Right kidney (tissue), 9 donors: ENCODE measurements at places on chromosomes 11 and 22.

DNA sequence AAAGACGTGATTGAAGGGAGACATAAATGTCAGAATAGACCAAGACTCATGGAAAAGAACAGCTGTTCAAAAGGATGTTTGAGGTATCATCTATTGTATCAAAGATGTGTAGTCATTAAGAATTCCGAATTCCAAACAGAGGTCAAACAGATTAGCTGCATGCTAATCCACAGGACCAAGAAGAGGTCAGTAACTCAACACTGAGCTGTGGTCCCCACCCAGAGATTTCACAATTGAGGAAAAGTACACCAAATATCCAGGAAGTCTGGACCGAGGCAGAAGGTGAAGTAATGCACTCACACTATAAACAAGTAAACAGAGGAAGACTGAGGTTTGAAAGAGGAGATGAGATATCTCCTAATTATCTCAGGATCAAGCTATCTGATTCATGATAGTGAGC, 29.6 kb upstream of the OR5P2 start:
- DNase-seq = no peak

DNA sequence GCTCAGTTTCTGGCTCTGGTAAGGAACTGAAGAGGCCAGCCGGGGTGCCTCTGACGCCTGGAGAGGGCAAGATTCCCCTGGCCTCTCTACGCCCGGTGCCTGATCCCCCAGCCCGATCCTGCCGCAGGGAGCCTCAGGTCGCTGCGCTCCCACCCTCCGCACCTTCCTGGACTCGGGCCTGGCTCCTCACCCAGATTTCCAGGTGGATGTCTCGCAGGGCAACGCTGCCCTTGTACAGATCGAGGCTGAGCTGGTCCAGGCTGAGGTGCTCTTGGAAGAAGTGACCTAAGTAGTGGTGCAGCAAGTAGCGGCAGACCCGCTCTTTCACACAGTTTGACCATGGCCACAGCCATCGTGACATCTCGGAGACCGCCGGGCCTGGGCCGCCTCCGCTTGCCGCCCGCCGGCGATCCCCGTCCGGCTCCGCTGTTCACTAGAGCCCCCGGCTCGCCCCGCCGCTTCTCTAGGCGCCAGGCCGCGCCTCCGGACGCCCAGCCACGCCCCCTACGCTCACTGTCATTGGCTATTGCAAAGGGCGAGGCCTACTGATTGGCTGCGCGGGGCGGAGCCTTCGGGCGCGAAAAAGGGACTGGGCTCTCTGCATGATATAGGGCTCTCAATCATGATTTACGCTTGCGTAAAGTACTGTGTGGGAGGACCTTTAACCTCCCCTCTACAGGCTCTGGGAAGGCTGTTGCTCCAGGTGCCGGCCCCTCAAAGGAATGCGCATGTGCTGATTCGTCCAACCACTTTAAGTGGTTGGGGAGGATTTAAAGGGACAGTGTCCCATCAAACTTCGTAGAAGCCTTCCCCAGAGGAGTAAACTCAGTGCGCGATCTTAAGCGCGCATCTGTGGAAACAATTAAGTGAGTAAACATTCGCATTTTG, at the start of gene ATG2A:
Gene ATG2A, minus strand, starts transcription at position 435 of the 888 bp plus-strand sequence. Its CDS starts 74 bp downstream, at position 361.
- peak; percentile 91 for DNase-seq

DNA sequence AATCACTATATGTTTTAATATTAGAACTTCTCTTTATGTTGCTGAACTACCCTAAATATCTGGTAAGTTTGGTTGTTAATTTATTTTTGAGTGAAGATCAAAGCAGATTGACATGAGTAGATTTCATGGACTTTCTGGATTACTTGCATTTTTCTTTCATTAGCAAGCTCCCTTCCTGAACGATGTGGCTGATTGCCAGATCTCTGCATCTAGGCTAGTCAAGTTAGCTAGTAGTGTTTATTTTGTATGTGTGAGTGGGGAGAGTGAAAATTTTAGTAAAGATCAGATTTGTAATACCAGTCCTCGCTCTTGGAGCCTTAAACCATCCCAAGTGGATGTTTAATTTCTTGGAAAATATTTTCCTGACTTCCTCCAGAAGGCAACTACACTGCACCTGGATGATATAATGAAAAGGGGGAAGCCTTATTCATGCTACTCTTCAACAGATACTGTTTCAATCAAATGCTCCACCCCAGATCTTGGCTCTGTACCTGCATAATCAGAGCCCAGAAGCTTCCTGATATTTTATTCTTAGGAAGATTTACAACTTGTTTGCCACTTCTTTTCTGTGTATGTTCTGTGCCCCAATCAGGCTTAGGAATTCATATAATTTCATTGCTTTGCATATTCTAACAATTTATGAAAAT, 143.2 kb upstream of the GRIA4 start:
- no peak for DNase-seq

- no peak for DNase-seq
Measured at GRCh38 chr11:133918608-133919260, 38.0 kb downstream of the IGSF9B start.

GRCh38 chr11:62726915-62727164, 417 bp downstream of the HNRNPUL2 start:
- DNase-seq = no peak

- DNase-seq = no peak
Measured at GRCh38 chr11:109869536-109869935, 223.7 kb upstream of the ZC3H12C start.

DNA sequence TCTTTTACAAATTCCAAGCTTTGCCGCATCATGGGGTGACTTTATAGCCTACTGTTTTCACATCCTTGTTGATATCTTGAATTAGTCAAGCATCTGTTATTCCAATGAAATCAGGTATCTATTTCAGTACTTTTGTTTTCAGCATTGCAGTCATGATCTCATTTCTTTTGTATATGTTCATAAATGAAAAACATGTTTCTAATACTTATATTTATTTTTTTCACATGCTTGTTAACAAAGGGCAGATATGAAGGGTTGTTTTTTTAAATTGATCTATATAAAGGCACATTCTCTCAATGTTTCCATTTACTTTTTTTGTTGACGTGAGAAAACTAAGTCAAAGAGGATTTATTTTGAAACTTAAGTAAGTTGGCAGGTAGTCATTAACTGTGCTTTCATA, 964.8 kb downstream of the JRKL start:
- DNase-seq = no peak

GRCh38 chr11:46952553-46952952, 16.0 kb downstream of the CSTPP1 start:
- no peak for DNase-seq

DNA sequence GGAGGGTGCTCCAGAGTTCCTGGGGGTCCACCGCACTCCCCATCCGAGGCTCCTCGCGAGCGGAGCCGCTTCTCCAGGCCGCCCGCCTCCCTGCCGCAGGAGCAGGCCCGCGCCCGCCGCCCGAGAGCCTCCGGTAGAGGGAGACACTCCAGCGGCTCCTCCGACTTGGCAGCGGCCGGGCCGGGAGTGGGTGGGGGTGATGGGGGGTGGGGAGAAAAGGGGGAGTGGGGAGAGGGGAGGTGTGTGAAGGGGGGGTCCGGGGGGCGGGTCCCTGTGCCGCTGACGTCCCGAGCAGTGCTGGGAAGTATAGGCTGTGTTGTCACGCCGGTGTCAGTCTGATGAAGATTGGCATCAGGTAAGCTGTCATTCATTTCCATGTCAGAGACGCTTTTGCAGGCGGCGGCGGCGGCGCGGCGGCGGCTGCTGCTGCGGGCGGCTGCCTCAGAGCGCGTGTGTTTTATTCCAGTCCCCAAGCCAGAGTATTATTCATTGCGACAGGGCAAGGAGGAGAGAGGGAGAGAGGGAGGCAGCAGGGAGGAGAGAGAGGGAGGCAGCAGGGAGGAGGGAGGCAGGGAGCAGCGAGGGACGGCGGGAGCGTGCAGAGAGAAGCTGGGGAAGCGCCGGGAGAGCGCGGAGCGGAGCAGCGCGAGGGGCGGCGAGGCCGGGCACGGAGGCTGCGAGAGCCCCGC, at the start of gene PKNOX2:
Gene PKNOX2, plus strand, starts transcription at position 330 of the 689 bp plus-strand sequence. CDS start 186,555 bp downstream, outside the sequence.
- DNase-seq = peak; percentile 94

DNA sequence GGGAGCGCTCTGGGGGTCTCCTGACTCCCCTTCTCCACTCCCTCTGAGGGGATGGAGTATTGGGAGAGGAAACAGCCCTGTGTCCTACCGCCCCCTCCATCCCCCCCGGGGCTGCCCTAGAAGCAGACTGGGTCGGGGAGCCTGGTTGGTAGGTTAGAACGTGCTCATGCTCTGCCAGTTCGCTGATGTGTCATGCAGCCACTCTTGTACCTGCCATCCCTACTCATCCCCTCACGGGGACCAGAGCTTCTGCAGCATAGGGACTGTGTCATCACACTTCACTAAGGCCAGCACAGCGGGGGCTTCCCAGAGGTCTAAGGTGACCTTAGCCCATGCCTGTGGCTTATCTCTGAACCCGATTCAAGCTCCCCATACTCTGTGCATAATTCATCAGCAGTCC, 4.7 kb downstream of the KCNJ1 start:
- DNase-seq = no peak

DNA sequence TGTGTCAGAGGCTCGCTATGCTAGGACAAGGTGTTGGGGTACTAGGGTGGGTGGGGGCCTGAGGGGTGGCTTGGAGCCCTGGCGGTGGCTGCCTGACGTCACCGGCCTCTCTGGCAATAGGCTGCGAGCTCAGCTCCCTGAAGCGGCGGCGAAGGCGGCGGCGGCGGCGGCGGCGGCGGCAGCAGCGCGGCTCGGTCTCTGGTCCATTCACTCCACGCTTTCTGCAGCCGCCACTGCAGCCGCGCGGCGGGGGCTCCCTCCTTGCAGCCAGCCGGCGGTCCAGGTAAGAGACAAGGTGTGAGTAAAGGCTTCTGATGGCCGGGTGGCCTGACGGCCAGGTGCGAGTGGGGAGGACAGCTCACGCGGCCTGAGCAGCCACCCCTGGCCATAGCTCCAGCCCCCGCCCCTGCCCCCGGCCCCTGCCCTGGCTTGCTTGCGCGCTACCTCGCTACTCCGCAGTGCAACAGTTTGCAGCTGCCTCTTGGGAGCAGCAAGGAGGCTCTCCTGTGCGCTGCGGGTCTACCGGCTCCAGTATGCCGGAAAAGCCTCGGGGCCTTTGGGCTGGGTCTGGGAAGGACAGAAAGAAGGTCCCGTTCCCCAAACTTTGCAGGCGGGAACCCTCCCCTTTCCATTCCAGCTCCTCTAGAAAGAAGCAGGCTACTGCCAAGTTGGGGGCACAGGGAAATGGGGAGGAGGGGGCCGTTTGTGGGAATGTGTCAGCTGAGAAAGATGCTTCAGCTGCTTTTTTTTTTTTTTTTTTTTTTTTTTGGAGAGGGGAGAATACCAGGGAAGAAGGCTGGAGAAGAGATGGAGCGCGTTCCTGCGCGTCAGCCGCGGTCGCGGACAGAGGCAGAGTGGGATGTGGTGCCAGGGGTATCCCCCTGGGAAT, at the start of gene C11orf87:
Gene C11orf87, plus strand, starts transcription at position 210 of the 889 bp plus-strand sequence. CDS start 1,444 bp downstream, outside the sequence.
- peak; percentile 20 for DNase-seq

- no peak for DNase-seq
Measured at GRCh38 chr11:76624500-76625379, 45.8 kb downstream of the LRRC32 start.

- DNase-seq = no peak
Measured at GRCh38 chr11:2102132-2102882, 36.9 kb downstream of the IGF2 start.

- DNase-seq = no peak
Measured at GRCh38 chr22:36828815-36829214, 12.0 kb upstream of the PVALB start.

GRCh38 chr11:84655712-84656111, 971.4 kb downstream of the DLG2 start:
- no peak for DNase-seq

DNA sequence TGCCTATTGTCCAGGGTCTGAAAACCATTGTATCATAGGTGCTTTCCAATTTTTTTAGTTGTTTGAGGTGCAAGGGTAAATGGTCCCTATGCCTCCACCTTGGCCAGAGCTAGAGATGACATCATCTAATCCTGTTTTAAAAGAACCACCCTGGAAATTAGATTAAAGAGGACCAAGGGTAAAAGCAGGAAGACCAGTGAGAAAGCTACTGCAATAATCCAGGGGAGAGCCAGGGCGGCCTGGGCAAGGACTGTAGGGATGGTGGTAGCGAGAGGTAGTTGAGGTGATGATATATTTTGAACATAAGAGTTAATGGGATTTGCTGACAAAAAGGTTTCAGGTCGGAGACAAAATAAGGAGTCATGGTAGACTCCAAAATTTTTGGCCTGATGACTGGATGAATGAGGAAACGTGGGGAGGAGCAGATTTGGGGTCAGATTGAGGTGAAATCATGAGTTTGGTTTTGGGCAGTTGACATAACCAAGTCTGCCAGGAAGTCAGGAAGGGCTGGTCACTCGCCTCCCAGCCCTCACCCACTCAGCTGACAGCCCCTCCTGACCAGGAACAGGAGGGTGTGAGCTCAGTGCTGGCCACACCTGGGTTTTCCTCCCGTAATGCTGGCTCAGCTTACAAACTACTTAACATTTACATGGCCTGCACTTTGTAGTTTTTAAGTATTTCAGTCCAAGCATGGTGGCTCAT, 23.0 kb downstream of the SCN4B start:
- DNase-seq = no peak

DNA sequence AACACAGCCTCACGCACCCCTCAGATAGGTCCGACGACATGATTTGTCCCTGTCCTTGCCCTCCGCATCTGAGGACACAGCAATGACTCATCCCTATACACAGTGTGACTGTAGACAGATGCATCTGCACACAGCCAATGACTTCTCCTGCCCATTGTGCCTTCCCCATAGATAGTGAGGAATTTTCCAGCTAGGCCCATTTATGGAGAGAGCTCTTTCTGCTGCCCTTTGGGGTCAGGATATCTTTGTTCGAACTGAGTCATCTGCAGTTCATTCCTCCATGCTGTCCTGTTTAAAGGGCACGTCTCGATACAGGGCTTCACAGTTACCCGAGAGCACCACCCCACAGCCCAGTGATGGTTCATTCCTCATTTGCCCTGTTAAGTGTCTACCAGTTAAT, 96.7 kb downstream of the LARGE1 start:
- DNase-seq = no peak

DNA sequence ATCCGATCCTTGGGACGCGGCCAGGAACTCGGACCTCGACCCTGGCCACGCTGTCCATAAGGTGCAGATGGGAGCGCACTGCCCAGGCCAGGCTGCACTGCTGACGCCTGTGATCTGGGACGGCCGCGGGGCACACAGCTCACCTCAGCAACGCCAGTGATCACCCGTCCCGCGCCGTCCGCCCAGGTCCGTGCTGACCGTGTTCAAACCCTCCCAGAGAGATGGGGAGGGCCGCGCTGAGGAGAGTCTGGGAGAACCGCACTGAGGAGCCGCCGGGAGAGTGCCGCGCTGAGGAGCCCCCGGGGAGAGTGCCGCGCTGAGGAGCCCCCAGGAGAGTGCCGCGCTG, 636 bp downstream of the KCNQ1OT1 start:
- DNase-seq = no peak

GRCh38 chr22:40552070-40552469, 84.4 kb downstream of the MRTFA start:
- DNase-seq = no peak
